ENCODE measurements at places on chromosomes 11 and 22.

- DNase-seq = peak; percentile 82
- H3K36me3 ChIP-seq = peaks cover 24% of the 10 kb centered on the region
- peak within 1 kb of the TSS; percentile 98 for H3K27ac ChIP-seq
- no peaks in the 10 kb centered on the region for H3K27me3 ChIP-seq
These were observed at the start of gene PNPLA2 for GRCh38 chr11:818396-819128. TSS of gene PNPLA2 (plus strand) at chr11:818914. CDS start at chr11:819719, 805 bp downstream.

DNA sequence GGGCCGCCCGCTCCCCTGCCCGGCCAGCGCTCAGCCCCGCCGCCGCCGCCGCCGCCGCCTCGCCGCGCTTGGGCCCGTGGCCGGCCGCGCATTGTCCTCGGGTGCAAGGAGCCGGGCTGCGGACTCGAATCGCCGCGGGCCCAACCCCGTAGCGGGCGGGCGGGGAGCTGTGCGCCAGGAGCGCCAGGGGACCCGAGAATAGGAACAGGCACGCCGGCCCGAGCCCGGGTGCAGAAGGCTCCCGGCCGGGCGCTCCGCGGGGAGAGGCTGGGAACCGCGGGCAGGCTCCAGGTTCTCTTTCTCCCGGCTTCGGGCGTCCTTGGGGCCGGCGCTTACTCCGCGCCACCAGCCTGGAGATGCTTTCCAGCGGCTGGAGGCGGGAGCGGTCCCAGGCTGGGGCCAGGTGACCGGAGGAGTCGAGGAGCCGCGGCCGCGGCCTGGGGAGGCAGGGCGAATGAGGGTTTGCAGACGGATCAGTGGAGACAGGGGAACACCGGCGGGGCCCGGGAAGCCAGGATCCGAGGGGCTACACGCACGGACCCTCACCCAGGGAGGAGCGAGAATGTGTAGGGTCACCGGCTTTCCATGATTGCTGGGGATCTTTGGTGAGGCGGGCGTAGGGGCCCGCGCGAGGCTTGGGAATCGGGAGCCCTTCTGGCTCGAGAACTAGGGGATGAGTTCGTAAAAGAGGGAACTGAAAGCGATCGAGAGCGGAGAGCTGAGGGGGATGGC, 726 bp downstream of the PKNOX2 start:
- H3K27ac ChIP-seq = peak overlapping the region; percentile 80
- peak overlapping the region; percentile 52 for H3K4me3 ChIP-seq
- no peaks in the 10 kb centered on the region for H3K27me3 ChIP-seq

- no peak overlapping the region for H3K27ac ChIP-seq
- no peak for DNase-seq
- H3K4me1 ChIP-seq = no peaks in the 10 kb centered on the region
- no peaks in the 10 kb centered on the region for H3K27me3 ChIP-seq
- peak overlapping the region; percentile 45 for H3K4me3 ChIP-seq
These were observed 20.1 kb downstream of the ADA2 start for GRCh38 chr22:17199003-17199731.

GRCh38 chr11:45513821-45514340, 151.5 kb downstream of the CHST1 start:
- DNase-seq = peak; percentile 53
- no peaks in the 10 kb centered on the region for H3K27me3 ChIP-seq
- H3K27ac ChIP-seq = no peak overlapping the region
- H3K4me1 ChIP-seq = no peaks in the 10 kb centered on the region
- H3K36me3 ChIP-seq = no peaks in the 10 kb centered on the region

- DNase-seq = no peak
- H3K36me3 ChIP-seq = no peaks in the 10 kb centered on the region
- peak overlapping the region; percentile 91 for H3K27ac ChIP-seq
These were observed 5.6 kb downstream of the OSBPL5 start for GRCh38 chr11:3159296-3160190.

DNA sequence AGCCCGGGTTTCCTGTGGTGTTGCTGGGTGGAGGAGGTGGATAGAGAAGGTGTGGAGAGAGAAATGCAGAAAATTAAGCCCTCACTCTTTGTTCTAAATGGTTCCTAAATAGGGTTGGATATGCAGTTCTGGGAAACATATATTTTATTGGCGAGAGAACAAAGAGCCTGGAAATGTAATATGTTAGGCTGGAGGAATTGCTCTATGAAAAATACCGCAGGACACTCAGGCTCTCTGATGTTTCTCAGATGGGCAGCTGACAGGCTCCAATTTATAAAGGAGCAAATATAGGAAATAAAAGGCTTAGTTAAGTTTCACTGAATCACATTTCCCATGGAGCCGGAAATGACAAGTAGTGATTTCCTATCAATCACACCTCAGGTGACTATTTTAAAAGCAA, 428.0 kb downstream of the TMEM135 start:
- no peak overlapping the region for H3K4me3 ChIP-seq
- H3K27me3 ChIP-seq = no peaks in the 10 kb centered on the region
- H3K27ac ChIP-seq = no peak overlapping the region
- no peaks in the 10 kb centered on the region for H3K36me3 ChIP-seq
- DNase-seq = no peak

Data from ascending aorta (tissue), 2 donors.